Activated T-helper 2 cell treated with anti-CD3 and anti-CD28 coated beads, Interferon-gamma antibody, Interleukin-2, Interleukin-4, amounts not matched to agents 10 μg/mL and 5 μg/mL and 100 μg/mL, durations not matched to agents 14 hours and 24 hours and 36 hours (primary cell): ENCODE measurements at places on chromosomes 7 and 10. TPM values are rescaled to one million over a fixed set of nuclear protein-coding genes. Genes with fewer than 3 reads are reported as not detected.

DYNC1I1 gene
- not detected in 2 replicates for total RNA-seq

EMX2 gene
- total RNA-seq, result not detected in 2 replicates

CDK1 gene
- 89.1 and 91.4 TPM in 2 replicates for total RNA-seq

ADCYAP1R1 gene
- total RNA-seq, result not detected in 2 replicates

CXCL12 gene
- not detected in 2 replicates for total RNA-seq

RPA3 gene
- 111 and 115 TPM in 2 replicates for total RNA-seq

PON3 gene
- total RNA-seq, result 0.14 and 0.30 TPM in 2 replicates

NPC1L1 gene
- not detected in 2 replicates for total RNA-seq

NPY gene
- total RNA-seq, result not detected in 2 replicates

ZFAND2A gene
- 20.5 and 21.9 TPM in 2 replicates for total RNA-seq

NPFFR1 gene
- not detected in 2 replicates for total RNA-seq

MDH2 gene
- total RNA-seq, result 268 and 285 TPM in 2 replicates

PRSS37 gene
- total RNA-seq, result not detected in 2 replicates

PRLHR gene
- total RNA-seq, result not detected in 2 replicates

CTAGE8 gene
- total RNA-seq, result 1.2 and 2.1 TPM in 2 replicates

CCL26 gene
- 0.89 TPM in 1 of 2 replicates, not detected in the other for total RNA-seq

HOXA5 gene
- total RNA-seq, result not detected in 2 replicates

ZNF488 gene
- 1.4 and 1.7 TPM in 2 replicates for total RNA-seq

SPAM1 gene
- total RNA-seq, result not detected in 2 replicates

FZD8 gene
- 1.0 and 1.1 TPM in 2 replicates for total RNA-seq

FEZF1 gene
- not detected in 2 replicates for total RNA-seq

KIF5B gene
- 76.6 and 79.0 TPM in 2 replicates for total RNA-seq

ITPRID1 gene
- not detected in 2 replicates for total RNA-seq

ATG9B gene
- total RNA-seq, result 5.0 and 6.4 TPM in 2 replicates

FAM131B gene
- 1.3 and 2.0 TPM in 2 replicates for total RNA-seq

HOXA10 gene
- not detected in 2 replicates for total RNA-seq

OLAH gene
- not detected in 2 replicates for total RNA-seq

GPR37 gene
- total RNA-seq, result not detected in 2 replicates
